ENCODE measurements at places on chromosomes 3 and 15.

DNA sequence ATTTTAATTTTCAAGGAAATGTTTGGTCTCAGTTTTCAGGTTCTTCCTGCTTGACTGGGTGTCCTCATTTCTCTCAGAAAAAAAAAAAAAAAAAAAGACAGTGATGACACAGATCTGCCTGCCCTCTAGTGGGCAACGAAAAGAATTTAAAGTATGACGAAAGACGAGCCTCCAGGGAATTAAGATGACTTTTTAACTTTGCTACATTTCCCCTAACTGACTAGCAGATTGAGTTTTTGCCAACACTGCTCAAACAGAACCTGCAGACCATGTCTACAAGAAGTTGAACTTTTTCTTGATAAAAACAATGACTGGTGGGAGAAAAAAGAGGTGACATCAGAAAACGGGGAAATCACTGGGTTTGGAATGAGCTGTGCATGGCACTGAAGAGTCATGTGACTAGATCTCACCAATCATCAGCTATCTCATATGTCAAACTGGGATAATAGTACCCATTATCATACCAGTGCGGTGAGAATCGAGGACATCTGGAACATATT is 40.8 kb downstream of the EOMES start:
- peak; percentile 68 for DNase-seq

- DNase-seq = no peak
Measured at GRCh38 chr3:71392251-71392650, 191.3 kb downstream of the FOXP1 start.

DNA sequence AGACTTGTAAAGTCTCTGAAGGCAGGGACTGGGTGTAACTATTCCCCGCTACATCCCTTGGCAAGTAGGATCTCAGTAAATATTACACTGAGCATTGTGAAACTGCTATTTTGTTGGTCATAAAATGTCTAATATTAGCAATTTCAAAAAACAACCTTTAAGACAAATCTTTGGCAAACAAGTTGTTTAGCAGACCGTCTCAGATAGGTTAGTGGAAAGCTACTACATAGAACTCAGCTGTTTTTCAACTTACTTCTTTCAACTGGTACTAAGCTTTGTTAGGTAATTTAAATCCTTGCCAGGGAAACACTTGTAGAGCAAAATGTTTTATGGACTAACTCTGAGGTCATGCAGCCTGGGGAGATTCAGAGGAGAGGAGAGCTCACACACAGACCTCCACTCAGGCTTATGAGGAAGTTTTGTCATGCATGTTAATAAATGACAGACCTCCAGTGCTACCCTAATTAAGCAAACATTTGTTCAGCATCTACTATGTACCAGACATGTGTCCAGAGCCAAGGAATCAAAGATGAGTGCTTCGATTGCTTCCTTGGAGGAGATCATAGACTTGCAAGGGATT is 61.6 kb upstream of the STAC start:
- no peak for DNase-seq

DNA sequence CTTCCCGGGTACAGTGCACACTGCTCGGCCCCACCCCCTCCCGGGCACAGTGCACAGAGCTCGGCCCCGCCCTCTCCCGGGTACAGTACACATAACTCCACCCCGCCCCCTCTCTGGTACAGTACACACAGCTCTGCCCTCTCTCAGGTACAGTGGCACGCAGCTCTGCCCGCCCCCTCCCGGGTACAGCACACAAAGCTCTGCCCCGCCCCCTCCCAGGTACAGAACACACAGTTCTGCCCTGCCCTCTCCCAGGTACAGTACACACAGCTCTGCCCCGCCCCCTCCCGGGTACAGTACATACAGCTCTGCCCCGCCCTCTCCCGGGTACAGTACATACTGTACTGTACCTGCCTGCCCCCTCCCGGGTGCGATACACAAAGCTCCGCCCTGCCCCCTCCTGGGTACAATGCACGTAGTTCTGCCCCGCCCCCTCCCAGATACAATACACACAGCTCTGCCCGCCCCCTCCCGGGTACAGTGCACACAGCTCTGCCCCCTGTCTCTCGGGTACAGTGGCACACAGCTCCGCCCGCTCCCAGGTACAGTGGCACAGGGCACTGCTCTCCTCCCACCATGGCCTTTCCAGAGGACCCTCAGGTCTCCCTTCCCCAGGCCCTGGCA is 16.4 kb upstream of the PRR20G start:
- DNase-seq = peak; percentile 98

- DNase-seq = no peak
Measured at GRCh38 chr15:99911816-99912215, 178.6 kb upstream of the LYSMD4 start.

DNA sequence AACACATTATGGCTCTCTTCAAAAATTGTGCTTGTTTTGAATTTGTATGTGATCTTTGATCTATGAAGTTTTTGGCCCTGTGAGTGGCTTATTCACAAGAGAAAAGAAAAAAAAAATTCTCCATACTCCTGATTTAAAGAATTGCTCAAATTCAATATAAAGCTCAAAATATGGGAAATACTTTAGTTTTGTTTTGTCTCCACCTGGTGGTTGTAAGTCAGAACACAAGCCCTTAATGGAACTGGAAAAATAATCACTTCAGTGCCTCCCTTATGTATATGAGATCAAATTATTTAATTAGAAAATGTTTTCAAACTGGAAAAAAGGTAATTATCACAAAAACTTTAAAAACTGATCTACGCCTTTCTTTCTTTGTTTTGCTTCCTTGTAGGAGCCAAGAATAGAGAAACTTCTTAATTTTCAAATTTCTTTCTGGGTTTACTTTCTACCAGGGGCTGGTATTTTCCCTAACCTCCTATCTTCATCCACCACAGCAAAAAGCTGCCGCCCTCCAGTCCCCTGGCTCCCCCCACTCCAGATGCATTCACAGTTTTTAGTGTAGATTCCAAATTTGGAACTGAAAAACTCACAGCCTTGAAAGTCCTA is 50.6 kb downstream of the SERP1 start:
- DNase-seq = peak; percentile 30

DNA sequence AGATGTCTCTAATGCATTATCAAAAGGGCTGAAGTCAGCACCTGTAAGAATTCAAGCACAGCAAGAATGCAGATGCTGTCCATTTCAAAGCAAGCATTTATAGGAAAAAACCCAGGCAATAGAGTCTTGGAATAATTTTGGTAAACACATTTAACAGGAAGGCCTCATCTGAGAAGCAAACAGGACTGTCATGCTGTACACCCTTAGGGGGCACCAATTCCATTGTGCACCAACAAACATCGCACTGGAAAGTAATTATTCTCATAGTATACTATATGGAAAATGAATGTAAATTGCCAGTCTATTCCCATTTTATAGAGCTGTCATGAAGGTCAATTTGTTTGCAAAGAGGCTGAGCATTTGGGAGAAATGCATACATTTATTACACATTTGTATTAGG is 247.3 kb upstream of the SUCLG2 start:
- DNase-seq = no peak

DNA sequence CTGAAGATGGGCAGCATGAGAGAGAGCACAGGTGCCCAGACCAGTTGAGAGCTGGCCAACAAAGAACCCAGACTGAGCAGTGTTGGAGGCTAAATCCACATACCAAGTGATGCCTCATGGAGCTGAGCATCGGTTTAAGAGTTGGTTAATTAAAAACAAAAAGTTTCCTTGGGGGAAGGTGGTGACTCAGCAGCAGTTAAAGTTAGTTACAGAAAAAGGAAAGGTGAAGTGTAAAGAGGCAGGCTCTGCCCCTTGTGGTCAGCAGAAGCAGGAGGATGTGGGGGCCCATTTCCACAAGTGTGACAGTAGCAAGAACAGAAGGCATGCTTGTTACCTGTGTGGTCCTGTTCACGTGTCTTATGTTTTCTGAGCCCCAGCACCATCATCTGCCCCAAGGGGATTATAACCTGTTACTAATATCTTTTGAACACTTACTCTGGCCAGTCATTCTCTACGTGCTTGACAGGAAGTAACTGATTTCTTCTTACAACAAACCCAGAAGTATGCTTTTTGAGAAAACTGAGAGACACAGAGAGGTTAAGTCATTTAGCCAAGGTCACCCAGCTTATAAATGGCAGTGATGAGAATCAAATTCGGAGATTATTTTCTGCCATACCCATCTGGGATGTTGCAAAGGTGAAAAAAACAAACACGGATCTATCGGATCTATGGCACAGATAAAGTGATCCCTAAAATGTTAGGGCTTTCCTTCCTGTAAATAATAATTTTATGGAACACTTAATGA is 91.0 kb downstream of the EPHB1 start:
- DNase-seq = no peak

- no peak for DNase-seq
Measured at GRCh38 chr3:18134386-18135059, 290.6 kb downstream of the SATB1 start.

DNA sequence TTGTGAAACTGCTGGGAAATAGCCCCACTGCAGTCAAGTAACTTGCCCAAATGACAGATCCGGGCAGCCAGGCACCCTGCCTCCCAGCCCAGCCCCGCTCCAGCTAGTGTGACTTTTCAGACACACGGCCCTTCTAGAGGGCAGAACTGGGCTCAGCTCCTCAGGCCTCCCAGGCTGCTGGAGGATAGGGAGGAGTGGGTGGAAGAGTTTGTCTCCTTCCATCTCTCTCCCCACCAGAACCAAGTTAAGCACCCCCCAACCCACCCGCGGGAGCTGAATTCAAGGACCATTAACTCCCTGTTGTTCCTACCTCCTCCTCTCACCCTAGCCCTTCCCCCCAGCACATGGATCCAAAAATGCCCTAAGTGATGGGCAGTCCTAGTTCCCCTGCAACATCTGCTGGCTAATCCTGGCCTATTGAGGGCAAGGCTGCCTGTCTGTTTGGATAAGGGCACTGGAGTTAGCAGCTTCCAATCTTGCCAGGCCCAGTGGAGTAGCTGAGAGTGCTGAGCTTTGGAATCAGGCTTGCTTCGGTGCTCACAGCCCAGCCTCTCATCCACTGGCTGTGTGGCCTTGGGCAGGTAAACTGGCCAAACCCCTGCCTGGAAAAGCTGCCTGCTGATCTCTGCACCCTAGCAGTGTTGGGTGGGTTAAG is 3.1 kb downstream of the CCDC33 start:
- DNase-seq = no peak

DNA sequence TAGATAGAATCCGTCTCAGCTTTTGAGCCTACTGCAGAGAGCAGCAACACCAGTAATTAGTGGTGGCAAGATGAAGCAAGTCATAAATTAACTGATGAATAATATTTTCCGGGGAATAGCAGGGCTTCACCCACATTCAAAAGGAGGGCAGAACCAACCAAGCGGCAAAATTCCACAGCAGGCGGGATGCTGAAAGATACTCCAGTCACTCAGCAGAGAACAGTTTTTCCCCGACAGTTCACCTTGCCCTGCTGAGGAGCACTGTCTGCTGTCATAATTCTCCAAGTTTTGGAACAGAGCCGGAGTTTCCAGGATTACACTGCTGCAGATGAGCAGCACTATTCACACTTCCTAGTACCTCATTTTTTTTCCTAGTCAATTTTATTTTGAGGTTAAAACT is 274.7 kb downstream of the CD47 start:
- DNase-seq = no peak

DNA sequence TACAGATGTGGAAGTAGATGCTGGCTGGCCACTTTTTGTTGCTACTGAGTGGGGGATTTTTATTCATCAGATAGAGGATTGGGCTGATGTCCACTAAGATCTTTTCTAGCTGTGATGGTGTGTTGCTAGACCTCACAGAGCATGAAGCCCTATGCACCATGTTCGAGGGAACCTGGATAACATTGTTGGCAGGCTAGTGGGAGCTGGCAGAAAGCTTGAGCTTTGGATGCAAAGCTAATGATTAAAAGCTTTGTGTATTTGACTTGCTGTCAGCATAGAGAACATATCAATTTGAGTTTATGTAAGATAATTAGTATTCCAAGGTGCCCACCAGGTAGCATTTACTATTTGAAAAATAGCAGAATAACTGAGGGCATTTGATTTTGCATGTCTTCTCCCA is 59.1 kb downstream of the ST6GAL1 start:
- DNase-seq = no peak

GRCh38 chr3:124569761-124570160 is 160.5 kb upstream of the UMPS start:
- no peak for DNase-seq

- DNase-seq = no peak
Measured at GRCh38 chr15:83845230-83845629, 191.3 kb downstream of the ADAMTSL3 start.

- DNase-seq = no peak
Measured at GRCh38 chr15:45138814-45139765, 9.3 kb downstream of the DUOX1 start.
